Cortex of kidney (tissue), 1 donor: ENCODE measurements at places on chromosomes 2 and 18.

DNA sequence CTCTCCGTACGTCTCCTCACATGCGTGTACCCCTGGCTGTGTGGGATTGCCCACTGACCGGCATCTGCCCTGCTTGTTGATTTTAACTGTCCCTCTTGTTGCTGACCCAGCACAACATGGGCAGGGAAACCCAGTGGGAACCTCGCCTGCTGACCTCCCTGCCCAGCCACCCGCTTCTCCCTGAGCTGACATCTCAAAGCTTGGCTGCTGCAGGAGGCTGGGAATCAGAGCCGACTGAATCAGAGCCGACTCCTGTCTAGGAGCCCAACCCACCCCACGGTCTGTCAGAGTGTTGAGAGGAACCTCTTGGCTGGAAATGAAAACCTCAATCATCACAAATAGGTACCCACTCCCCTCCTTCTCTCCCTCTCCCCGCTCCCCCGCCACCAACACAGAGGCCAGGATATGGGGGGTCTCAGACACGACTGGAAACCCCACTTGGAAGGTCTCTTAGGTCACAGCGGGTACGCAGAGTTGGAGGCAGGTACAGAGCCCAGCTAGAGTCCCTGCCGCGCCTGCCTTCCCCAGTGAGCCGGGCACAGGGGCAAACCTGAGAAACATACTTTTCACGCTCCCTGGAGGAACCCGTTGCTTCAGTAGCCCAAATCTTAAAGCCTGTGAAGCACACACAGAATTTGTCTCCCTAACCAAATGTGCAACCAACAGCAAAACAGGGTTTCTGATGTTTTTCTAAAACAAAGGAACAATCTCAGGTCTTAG, 784 bp downstream of the EDAR start:
- no peak for DNase-seq

GRCh38 chr18:21391074-21391673, 149.1 kb downstream of the GREB1L start:
- DNase-seq = no peak

GRCh38 chr2:10764096-10764785, 42.8 kb downstream of the ATP6V1C2 start:
- DNase-seq = no peak

GRCh38 chr2:205850611-205851010, 168.3 kb downstream of the NRP2 start:
- DNase-seq = no peak

GRCh38 chr2:127064642-127065250, 42.2 kb downstream of the BIN1 start:
- DNase-seq = no peak

GRCh38 chr18:23643815-23644490, 18.8 kb downstream of the ANKRD29 start:
- DNase-seq = no peak

DNA sequence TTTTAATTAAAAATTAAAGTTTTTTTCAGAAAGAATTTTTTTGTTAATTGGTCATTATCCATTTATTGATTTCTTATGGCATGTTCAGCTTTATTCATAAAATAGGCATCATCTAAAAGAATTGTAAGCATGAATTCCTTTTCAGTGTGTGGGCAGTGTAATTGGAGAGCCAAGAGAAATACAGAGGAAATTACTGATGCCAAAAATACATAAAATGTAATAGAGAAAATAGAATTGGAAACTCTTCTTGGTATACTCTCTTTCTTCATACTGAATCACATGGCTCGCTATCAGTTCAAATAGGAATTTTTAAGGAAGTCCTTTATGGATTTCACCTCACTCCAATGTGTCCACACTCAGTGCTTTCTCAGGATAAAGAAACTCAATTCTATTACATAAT, 663.6 kb upstream of the NRXN1 start:
- no peak for DNase-seq

GRCh38 chr18:68735483-68736343, 20.8 kb upstream of the TMX3 start:
- DNase-seq = no peak

DNA sequence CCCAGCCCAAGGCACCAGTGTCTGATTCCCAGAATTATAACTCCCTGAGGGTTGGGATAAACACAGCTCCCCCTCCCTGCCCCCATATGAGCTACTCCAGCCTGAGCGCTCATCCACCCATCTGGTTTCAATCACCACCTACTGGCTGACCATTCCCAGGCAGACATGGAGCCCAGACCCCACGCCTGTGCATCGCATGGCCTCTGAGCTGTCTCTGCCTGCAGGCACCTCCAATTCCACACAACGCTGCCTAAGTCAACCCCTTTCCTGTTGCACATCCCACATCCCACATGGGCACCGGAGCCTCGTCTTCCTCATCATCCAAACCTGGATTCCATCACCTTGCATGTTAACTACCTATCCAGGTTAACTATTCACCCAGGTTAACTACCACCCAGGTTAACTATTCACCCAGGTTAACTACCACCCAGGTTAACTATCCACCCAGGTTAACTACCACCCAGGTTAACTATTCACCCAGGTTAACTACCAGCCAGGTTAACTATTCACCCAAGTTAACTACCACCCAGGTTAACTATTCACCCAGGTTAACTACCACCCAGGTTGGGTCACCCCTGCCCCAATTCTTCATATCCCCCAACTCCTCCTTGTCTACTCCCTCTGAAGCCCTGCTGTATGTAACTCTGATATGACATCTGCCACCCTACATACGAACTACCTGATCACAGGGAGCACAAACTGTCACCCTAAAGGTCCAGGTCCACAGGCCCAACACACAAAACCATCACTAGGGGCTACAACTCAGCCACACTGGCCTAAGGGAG, 47.8 kb downstream of the TEX51 start:
- DNase-seq = no peak

DNA sequence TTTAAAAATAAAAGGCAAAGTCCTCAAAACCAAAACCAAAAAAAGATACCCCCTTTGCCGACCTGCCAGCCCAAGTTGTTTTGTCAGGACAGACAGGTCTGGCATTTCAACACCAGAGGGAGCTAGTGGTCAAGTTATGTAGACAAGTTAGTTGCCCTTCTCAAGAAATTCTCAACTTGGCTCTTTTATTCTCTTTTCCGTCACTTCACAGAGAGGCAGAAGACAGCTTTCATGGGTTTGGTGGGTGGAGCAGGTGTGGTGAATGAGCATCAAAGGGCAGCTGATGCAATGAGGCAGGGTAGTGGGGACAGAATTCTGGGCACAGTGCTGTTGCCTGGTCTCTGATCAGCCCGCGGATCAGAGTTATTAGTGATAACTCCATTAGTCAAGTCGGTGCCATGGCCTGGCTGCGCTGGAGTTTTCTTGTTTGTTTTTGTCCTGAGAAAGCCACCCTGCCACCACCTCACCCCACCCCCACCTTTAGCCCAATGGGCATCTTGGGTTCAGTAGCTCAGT, 303.7 kb upstream of the EPAS1 start:
- DNase-seq = no peak

DNA sequence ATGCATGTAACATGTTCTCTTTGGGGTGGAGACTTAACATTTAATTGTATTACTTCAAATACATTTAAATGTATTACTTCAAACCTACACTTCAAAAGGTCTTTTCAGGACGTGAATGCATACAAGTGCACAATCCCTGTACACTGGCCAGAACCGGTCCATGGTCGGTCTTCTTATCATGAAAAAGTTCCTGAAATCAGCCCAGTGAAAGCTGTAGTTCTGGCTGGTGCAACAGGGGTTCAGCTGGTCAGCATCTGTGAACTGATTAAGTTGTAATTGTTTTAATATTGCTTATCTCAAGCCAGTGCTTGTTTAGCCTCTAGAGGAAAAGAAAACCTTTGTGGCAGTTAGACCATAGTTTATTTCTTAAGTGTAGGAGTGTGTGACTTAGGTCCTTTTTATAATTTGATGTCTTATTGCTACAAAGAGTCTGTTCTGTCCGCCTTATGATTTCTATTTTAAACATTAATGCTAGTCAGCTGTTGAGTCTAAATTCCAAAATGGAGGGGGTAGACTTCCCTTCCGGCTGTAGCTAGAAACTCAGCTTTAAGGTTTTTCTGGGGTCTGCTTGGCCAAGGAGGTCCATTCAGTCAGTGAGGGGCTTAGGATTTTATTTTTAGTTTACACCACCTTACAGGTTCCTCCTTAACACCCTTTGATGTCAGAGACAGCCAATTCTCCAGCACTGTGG, 768 bp upstream of the CYBRD1 start:
- no peak for DNase-seq

GRCh38 chr18:79599441-79599931, 80.1 kb upstream of the CTDP1 start:
- no peak for DNase-seq

DNA sequence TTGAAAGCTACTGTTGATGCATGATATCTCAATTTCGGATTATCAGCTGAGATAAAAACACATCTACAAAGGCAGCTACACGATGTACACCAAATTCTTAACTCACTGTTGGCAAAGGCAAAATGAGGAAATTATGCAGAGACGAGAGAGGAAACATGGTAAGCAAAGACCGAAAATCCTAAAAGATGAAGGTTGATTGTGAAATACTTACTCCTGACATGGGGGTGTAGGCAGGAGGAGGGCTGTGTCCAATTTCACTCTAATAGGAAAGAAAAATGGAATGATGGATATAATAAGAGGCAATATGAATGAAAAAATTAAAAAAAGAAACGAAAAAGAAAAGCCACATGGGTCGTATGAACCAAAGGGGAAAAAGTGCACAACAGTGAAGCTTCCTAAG, 831.3 kb downstream of the CPS1 start:
- no peak for DNase-seq

GRCh38 chr2:233513953-233514655, 52.5 kb downstream of the USP40 start:
- no peak for DNase-seq

GRCh38 chr18:78986018-78986481, 6.4 kb downstream of the SALL3 start:
- no peak for DNase-seq

DNA sequence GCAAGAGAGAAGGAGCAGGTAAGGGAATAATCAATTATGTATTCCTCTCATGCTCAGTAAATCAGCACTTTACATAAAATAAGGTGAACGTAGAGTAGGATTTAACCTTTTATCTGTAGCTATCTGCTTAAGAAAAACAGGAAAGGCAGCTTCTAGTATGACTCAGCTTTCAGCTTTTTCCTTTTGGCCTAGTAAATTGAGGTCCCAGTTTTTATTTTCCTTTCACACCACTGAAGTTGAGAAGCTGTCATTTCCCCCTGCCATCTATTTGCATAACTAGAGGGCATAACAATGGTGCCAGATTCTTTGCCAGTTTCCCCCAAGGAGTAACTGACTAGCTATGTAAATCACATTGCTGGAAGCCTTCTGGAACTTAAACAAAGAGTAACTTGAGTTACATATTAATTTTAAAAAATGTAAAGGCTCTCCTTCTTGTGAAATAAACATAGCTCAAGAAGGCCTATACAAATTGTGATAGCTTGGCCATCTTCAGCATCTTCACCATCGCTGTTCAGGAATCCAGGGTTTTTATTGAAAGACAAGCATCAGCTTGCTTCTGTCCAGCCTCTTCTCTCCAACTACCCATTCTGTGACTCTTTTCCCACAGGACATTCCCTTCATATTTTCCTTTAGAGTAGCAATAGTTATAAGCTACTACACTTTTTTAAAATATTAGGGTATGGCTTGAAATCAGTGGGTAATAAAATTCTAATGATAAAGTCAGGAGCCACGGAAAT, 97.0 kb downstream of the KYNU start:
- DNase-seq = no peak
